ENCODE measurements at places on chromosomes 1 and 21.

GRCh38 chr1:41414296-41414695, 53.1 kb downstream of the FOXO6 start:
- DNase-seq: no peak
- no peak overlapping the region for H3K4me3 ChIP-seq
- no peaks in the 10 kb centered on the region for H3K36me3 ChIP-seq
- peaks cover 40% of the 10 kb centered on the region for H3K27me3 ChIP-seq
- no peak overlapping the region for H3K27ac ChIP-seq
- no peaks in the 10 kb centered on the region for H3K4me1 ChIP-seq

DNA sequence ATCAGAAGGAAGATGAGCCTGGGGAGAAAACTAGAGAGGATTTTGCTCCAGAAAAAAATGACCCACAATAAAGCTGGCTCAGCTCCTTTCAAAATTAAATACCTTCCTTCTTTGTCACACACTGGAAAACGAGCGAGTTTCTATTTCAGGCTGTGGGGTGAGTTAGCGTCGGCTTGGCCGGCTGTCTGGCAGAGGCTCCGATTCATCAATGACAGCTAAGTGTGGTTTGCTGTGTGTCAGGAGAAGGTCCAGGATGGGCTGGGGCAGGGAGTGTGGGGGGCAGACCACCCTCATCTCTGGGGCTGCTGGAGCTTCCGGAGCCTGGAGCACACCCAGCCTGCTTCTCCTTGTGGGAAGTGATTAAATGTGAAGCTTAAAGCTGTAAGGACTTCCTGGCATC, 120.2 kb downstream of the ETS2 start:
- peaks cover 2% of the 10 kb centered on the region for H3K36me3 ChIP-seq
- no peak overlapping the region for H3K27ac ChIP-seq
- H3K27me3 ChIP-seq: peaks cover 58% of the 10 kb centered on the region
- DNase-seq: no peak

- no peak overlapping the region for H3K27ac ChIP-seq
- peaks cover 32% of the 10 kb centered on the region for H3K36me3 ChIP-seq
- no peak overlapping the region for H3K4me3 ChIP-seq
- H3K4me1 ChIP-seq: peaks cover 20% of the 10 kb centered on the region
- H3K27me3 ChIP-seq: no peaks in the 10 kb centered on the region
These were observed 24.1 kb downstream of the A3GALT2 start for GRCh38 chr1:33296824-33297223.

- no peak overlapping the region for H3K4me3 ChIP-seq
- H3K27me3 ChIP-seq: no peaks in the 10 kb centered on the region
- H3K36me3 ChIP-seq: no peaks in the 10 kb centered on the region
- no peaks in the 10 kb centered on the region for H3K4me1 ChIP-seq
- DNase-seq: no peak
- no peak overlapping the region for H3K27ac ChIP-seq
These were observed 52.4 kb downstream of the TMEM53 start for GRCh38 chr1:44621841-44622286.

- peaks cover 51% of the 10 kb centered on the region for H3K27me3 ChIP-seq
- H3K4me3 ChIP-seq: no peak overlapping the region
- H3K36me3 ChIP-seq: no peaks in the 10 kb centered on the region
These were observed 5.7 kb downstream of the BCAR3 start for GRCh38 chr1:93675931-93676330.

DNA sequence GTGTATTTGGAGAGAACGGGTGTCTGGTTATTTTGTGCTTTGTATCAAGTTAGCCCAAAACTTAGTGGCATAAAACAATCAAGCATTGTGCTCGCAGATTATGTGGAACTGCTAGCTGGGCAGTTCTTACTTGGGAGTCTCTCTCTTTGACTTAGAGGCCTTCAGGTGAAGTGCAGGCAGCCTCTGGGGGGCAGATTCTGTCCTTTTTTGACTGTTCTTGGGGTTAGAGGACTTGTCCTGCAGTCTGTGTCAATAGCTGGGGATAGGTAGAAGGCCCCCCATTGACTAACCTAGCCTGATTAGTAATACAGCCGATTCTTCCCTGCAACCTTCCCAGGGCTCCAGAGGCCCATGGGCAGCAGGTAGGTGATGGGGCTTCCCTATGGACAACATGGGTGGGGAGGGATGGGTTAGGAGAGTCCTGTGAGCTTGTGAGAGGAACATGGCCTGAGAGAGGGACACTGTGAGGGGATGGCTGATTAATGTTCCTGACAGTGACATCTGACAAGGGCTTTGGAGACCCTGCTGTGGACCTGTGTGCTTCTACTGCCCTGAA, 37.2 kb upstream of the ACOT11 start:
- no peaks in the 10 kb centered on the region for H3K4me1 ChIP-seq
- DNase-seq: no peak
- H3K36me3 ChIP-seq: peaks cover 4% of the 10 kb centered on the region
- H3K4me3 ChIP-seq: no peak overlapping the region
- peaks cover 36% of the 10 kb centered on the region for H3K27me3 ChIP-seq
- H3K27ac ChIP-seq: no peak overlapping the region

DNA sequence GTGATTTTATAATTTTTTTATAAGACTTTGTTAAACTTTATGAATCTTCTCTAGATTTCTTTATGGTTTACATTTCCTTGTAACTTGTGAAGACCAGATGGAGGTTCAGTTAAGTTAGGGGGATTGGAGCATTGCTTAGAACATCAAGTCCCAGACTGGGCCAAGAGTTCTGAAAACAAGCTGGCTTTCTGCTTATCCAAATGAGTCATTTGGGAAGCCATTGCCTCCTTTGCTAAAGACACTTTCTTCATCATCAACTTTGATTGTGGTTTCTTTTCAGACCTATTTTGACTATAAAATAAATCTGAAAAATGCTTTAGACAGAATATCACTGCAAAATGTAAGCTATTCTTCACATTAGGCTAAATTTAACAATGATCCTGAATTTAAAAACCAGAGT, 446.8 kb downstream of the USP25 start:
- no peak for DNase-seq
- no peak overlapping the region for H3K27ac ChIP-seq
- H3K27me3 ChIP-seq: no peaks in the 10 kb centered on the region
- H3K4me3 ChIP-seq: no peak overlapping the region
- H3K36me3 ChIP-seq: no peaks in the 10 kb centered on the region
- no peaks in the 10 kb centered on the region for H3K4me1 ChIP-seq

DNA sequence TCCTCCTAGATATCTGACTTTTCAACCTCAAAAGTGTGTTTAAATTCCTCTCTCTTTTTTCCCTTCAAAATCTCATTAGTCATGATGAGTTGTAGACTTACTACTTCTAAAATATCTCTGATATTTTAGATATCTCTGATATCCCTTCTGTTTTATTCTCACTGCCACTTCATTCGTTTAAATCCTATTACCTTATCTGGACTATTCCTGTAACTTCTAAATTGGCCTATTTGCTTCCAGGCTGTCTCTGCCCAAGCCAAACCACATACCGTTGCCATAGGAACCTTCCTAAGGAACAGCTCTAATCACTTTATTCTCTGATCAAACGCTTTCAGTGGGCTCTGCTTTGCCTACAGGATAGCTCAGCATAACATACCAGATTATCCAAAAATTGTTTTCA, 333.1 kb upstream of the CHRM3 start:
- no peaks in the 10 kb centered on the region for H3K27me3 ChIP-seq
- no peaks in the 10 kb centered on the region for H3K4me1 ChIP-seq
- no peak for DNase-seq
- H3K4me3 ChIP-seq: no peak overlapping the region

- H3K27ac ChIP-seq: peak overlapping the region; percentile 29
- no peak for DNase-seq
- peaks cover 5% of the 10 kb centered on the region for H3K36me3 ChIP-seq
- no peak overlapping the region for H3K4me3 ChIP-seq
- H3K27me3 ChIP-seq: no peaks in the 10 kb centered on the region
- peaks cover 53% of the 10 kb centered on the region for H3K4me1 ChIP-seq
These were observed 53.9 kb downstream of the GALNT2 start for GRCh38 chr1:230120921-230121381.

GRCh38 chr1:45455162-45455561, 35.8 kb downstream of the TESK2 start:
- no peaks in the 10 kb centered on the region for H3K36me3 ChIP-seq
- no peak overlapping the region for H3K27ac ChIP-seq
- no peaks in the 10 kb centered on the region for H3K4me1 ChIP-seq
- no peaks in the 10 kb centered on the region for H3K27me3 ChIP-seq

- no peak overlapping the region for H3K4me3 ChIP-seq
- no peak overlapping the region for H3K27ac ChIP-seq
- DNase-seq: no peak
- peaks cover 60% of the 10 kb centered on the region for H3K27me3 ChIP-seq
- H3K36me3 ChIP-seq: no peaks in the 10 kb centered on the region
- H3K4me1 ChIP-seq: peaks cover 1% of the 10 kb centered on the region
These were observed 32.5 kb upstream of the COL6A2 start for GRCh38 chr21:46065215-46065913.

GRCh38 chr1:84502927-84503326, 3.3 kb upstream of the SPATA1 start:
- H3K27me3 ChIP-seq: no peaks in the 10 kb centered on the region
- no peak for DNase-seq
- H3K36me3 ChIP-seq: peaks cover 41% of the 10 kb centered on the region
- no peak overlapping the region for H3K4me3 ChIP-seq

GRCh38 chr1:180934563-180934962, 21.9 kb downstream of the KIAA1614 start:
- no peak overlapping the region for H3K27ac ChIP-seq
- no peaks in the 10 kb centered on the region for H3K4me1 ChIP-seq
- no peaks in the 10 kb centered on the region for H3K36me3 ChIP-seq
- no peak overlapping the region for H3K4me3 ChIP-seq
- no peak for DNase-seq
- H3K27me3 ChIP-seq: no peaks in the 10 kb centered on the region
